ENCODE measurements at places on chromosomes 2 and 18.

- no peak for DNase-seq
These were observed 97.4 kb upstream of the LRATD1 start for GRCh38 chr2:14535156-14535555.

DNA sequence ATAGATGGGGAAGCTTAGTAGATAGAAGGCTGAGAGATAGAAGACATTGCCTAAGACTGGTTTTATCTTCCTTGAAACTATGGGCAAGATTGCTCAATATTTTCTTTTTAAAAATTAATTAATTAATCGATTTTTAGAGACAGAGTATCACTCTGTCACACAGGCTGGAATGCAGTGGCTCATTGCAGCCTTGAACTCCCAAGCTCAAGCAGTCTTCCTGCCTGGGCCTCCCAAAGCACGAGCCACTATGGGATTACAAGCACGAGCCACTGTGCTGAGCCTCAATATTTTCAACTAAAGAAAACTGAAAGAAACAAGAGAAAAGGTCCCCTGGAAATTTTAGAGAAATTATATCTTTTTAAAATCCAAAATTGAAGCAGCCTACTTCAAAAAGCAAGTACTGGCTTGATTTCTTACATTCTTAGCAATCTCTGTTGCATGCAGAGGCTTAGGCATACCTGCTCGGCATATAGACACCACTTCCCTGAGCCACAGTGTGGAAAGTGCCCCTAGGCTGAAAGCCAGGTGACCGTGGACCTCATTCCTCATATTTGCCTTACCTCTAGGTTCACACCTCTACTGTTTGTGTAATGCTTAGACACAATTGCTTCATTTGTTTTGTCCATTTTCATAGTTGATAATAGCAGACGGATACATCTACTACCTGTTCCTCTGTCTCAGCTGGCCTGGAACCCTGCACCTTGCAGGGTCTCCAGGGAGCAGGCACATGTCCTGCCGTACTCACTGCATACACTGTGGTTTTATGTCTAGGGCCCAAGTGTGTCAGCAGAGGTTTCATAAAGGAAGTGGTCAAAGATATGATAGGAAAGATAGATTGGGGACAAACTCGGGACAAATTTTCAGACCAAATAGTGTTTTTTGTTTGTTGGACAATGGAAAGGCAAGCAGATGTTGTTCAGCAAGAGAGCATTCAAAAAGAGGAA is 166.5 kb upstream of the ALPP start:
- DNase-seq = no peak

DNA sequence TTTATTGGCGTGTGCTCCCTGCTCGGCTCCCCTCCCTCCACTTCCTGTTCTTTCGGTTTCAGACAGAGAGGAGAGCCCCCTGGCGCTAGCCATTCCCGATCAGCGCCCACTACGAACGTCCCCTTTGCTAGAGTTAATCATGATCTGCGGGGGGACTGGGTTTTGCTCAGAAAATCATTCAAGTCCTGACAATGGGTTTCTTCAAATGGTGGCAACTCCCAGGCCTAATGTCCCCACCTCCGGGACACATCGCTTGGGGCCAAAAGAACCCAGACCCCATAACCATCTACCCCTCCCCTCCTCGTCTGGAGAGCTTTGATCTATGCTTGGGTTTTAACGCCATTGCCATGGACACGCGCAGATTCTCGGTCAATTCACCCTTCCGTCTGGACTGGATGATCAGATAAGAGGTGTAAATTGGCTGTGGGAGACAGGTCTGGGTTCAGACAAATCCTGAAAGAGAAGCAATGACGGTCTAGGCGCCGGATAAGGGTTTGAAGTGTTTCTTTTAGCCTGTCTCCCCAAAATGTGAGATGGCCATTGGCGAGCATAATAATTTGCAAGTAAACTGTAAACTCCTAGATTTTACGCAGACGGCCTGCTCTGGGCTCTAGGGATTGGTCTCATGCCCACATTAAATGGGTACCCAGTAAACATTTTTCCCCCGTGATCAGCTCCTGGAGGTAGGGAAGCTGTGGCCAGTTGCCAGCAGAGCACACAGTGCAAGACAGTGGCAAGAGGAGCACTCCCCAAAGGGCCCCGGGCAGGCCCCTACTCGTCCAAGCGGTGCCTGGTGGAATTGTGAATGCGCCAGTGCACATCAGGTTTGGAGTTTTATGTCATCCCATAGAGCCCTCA is 4.7 kb downstream of the NRP2 start:
- DNase-seq = no peak

- no peak for DNase-seq
These were observed 275.8 kb upstream of the CCDC68 start for GRCh38 chr18:55235094-55235461.

DNA sequence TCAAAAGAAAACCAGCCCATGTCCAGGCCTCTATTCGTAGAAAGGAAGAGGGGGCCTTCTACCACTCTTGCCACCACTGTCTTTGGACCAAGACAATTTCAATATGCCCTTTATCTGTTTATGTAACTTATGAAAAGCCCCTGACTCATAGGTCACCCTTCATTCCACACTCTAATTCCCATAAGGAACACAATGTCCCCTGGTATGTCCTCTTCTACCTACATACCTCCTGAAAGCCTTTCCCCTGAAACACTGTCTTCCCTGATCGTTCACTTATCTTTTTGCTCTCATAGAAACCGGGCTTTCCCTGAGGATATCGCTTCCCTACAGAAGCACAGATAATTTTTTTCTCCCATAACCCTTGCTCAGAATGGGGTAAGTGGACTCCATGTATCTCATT is 13.3 kb downstream of the EIF2AK3 start:
- DNase-seq = no peak

GRCh38 chr2:130892793-130893785 is 56.4 kb downstream of the ARHGEF4 start:
- no peak for DNase-seq

GRCh38 chr18:73201940-73202339 is 334.2 kb upstream of the NETO1 start:
- no peak for DNase-seq

DNA sequence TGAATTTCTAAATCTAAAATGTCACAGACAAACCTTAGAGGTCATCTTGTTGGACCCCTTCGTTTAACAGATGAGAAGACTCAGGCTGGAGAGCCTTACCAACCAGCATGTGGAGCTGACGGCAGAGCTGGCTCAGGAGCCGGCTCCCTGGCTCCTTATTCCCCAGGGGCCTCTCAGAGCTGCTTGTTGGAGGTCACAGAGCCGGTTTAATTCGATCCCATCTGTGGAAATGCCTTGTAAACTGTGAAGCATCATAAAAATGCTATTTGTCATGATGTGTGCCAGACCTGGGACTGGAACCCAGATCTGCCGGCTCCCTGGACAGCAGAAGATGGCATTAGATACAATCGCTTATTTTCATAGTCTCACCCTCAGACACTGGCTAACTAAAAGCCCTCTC is 8.2 kb upstream of the CIB4 start:
- no peak for DNase-seq
